M059J (cell line): ENCODE measurements at places on chromosomes 3 and 15. TPM values are rescaled to one million over a fixed set of nuclear protein-coding genes. Genes with fewer than 3 reads are reported as not detected.

DNA sequence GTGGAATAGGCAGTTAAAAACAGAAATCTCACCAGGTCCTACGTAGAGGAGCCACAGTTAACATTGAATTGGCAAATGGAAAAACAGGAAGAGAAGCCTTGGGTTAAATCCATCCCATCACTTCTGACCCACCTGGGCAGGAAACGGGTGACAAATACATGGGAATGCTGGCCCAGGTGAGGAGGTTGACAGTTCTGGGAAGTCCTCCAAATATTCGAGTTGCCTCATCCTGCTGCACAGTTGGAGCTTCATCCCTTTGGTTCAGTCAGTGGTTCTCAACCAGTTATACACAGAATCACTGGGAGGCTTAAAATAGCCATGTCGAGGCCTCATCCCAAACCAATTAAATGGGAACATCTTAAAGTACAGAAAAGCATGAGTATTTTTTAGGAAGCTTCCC lies 5.3 kb downstream of the MYZAP start:
- peak; percentile 31 for DNase-seq

GRCh38 chr3:72820415-72820814 lies 27.8 kb downstream of the SHQ1 start:
- DNase-seq: peak; percentile 74

DNA sequence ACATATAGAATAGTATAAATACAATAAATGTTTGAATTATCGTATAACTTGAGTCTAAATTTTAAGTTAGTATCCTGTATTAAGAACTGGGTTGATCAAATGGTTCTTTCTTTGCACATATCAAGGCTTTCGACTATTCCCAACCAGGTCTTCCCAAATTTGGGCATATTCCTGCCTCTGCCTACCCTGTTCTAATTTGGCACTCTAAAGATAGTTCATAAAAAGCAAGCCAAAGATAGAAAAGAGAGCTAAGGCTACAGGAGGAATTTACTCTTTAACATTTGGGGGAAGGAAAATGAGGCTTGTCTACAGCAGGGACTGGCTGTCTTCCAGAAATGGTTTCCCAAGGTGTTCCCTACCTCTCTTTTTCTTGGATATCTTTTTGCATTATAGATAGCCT lies 36.1 kb downstream of the SLC35A5 start:
- no peak for DNase-seq

DNA sequence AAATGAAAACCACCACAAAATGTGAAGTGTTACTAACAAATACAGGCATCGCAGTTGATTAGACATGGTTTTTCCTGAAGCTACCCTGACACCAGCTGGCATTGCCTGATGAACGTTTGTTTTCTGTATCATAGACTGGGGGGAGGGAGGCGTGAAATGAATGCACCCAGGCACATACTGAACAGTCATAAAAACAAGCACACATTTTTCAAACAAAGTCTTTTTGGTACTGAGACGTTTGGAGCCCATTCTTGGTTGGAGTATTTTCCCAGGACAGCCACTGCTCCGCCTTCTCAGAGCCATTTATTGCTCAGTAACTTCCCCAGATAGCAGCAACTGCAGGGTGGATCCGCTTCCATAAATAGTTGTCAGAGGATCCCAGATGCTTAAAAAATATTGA lies 52.4 kb downstream of the KLF13 start:
- DNase-seq: no peak

DNA sequence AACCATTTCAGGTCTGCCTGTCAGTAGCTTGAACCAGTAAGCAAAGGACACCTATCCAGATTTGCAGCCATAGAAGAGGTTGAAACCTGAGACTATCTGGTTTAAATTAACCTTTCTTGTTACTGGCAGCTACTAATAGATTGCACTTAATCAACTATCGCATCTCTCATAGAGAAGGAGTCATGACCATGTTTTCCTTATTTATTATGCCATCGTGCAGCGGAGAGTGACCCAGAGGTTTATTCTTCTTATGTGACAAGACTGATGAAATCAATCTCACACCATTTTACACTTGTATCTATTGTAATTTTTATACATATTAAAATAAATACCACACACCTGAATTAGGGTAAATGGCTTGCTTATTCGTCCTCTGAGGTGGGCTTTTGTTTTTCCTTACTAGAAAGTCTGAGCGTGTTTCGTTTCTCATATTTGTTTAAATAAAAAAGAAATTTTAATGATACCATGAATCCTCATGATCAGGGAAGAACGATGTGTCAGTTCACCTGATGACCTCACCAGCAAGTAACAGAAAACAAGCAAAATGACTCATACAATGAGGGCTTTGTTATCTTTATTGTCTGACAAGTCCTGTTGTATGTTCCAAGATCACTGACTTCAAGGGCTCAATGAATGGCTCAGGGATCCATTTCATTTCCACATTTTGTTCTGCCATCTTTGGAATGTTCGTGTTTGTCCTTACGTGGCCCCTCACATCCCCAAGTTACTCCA lies 379.5 kb upstream of the DPH6 start:
- DNase-seq: peak; percentile 39

- DNase-seq: peak; percentile 69
Observed at GRCh38 chr3:48504051-48504946, at the start of gene SHISA5. Gene SHISA5 (minus strand): TSS chr3:48504174. CDS start chr3:48504094, 80 bp downstream.

GRCh38 chr3:178895178-178895789 lies 176.3 kb downstream of the ZMAT3 start:
- DNase-seq: no peak

- peak; percentile 35 for DNase-seq
Observed at GRCh38 chr3:50274371-50275104, 4.3 kb upstream of the LSMEM2 start.

GRCh38 chr3:38960953-38961622 lies 90.7 kb downstream of the SCN11A start:
- peak; percentile 19 for DNase-seq

DNA sequence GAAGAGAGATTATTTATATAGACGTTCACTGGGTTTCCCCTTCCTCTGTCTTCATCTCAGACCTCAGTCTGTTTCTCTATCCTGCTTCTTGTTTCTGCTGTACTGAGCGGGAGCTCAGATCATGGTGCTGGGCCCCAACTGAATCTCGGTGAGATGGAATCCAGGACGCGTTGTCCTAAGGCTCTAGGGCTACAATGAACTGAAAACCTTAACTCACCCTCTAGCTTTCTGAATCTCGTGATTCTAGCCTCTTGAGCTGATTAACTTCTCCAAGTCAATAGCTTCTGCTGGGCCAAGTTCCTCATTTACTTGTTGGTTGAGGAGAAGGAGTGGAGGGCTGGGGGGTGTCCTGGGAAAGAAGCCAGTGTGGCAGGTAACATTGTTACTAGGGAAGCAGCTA lies 32.7 kb upstream of the MAP3K13 start:
- DNase-seq: no peak

DNA sequence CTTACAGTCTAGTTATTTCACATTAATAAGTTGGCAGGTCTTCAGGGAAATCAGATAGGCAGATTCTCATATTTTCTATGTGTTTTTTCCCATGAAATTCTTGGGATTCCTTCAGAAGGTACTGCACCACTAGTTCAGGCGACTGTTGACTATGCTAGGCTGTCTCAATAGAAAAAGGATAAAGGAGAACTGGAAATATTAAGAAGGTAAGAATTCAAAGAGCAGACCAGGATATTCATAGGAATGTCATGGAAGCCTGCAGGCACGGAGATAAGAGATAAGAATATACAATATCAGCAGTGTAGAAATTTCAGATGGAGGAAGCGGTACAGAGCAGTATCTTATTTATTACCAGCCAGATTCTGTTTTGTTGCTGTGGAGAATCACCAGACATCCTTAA lies 432.1 kb upstream of the MDFIC2 start:
- DNase-seq: no peak

DNA sequence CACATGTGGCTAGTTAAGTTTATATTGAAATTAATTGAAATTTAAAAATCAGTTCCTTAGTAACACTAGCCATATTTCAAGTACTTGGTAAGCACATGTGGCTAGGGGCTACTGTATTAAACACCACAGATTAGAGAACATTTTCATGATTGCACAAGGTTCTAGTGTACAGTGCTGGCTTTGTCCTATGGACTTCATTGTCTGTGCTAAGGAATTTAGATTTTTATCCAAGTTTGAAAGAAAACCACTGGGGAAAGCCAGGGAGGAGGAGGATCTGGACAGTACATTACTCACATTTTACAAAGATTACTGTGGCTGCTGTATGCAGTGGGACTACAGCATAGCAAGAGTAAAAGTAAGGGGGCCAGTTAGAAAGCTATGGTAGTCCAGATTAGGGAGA lies 13.9 kb downstream of the STAC start:
- DNase-seq: no peak

GRCh38 chr3:115423170-115423569 lies 200.1 kb upstream of the GAP43 start:
- DNase-seq: no peak

DNA sequence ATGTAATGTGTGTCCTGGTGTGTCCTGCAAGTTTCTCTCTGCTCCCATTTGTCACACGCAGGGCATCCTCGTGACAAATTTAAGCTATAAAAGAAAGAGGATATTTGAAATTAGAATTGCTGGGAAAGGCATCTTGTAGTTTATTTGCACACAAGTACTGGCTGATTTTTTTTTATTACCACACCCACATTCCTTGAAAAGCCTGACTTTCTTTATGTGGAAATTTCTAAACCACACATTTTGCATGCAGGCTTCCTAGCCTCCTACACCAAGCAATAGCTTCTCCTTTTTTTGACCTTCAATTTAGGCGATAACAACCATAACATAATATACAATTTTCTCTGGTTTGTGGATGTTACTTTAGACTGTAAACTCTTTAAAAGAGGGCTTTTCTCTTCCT lies 126.1 kb downstream of the SERPINI1 start:
- no peak for DNase-seq

DNA sequence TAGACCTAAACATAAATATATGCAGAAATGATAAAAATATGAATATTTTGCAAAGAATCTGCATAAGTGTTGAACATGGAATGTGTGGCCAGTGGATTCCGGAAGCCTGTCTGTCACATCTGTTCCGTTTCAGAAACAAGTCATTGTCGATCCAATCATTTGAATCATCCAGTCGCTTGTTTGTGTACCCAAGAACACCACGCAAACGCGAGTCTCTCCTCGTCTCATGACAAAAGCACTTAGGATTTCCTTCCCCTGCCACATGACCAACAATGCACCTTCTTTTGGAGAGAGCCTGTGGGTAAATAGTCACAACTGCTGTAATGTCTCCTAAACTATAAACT lies 80.2 kb downstream of the FMN1 start:
- DNase-seq: no peak

Gene PIK3R4
- 52.4 and 60.2 TPM in 2 replicates for total RNA-seq

Gene GTF2A2
- 80.8 and 93.3 TPM in 2 replicates for total RNA-seq

Gene EFCC1
- total RNA-seq: not detected in 2 replicates

Gene WDR93
- total RNA-seq: 0.25 TPM in 1 of 2 replicates, not detected in the other

Gene DUOXA2
- total RNA-seq: 0.05 TPM in 1 of 2 replicates, not detected in the other

Gene NR2E3
- total RNA-seq: 0.12 TPM in 1 of 2 replicates, not detected in the other

Gene SETD2
- total RNA-seq: 10.7 and 17.3 TPM in 2 replicates
